ENCODE measurements at places on chromosomes 1 and 21.

DNA sequence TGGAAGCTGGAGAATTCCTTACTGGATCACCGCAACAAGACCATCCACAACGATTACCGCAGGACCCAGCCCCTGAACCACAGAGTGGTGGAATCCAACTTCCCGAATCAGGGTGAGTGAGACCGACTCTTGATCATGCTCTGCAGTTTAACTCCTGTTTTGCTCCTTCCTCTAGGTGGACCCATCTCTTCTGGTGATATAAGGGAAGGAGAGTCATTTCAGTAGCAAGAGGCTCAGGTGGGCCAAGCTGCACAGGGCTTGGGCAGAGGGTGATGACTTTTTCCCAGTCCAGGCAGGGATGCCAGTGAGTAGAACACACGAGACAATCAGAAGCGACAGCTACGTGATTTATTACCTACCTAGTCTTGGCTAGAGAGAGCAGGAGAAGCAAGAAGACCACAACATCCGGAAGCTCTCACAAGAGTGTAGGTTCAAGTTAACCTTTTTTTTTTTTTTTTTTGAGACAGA lies 25.2 kb downstream of the CA6 start:
- peak; percentile 78 for DNase-seq

GRCh38 chr1:29800120-29800519 lies 563.8 kb downstream of the PTPRU start:
- DNase-seq: peak; percentile 23

DNA sequence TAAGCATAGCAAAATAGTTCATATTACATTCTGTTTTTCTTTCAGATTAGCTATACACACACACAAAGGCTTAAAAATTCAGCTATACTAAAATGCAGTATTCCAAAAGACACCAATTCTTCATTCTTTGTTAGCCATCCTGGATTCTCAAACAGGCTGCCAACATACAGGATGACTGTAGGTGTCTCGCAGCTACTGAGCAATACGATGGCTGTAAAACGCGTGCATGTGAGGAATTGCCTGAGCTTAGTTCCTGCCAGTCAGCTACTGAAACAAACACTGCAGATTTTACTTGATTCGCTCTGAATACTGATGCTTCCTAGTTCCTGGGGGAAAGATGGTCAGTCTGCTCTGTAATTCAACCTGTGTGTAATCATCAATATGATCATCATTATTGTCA lies 24.7 kb upstream of the HMGN1 start:
- no peak for DNase-seq

GRCh38 chr1:44515416-44515815 lies 110.4 kb downstream of the RNF220 start:
- DNase-seq: no peak

DNA sequence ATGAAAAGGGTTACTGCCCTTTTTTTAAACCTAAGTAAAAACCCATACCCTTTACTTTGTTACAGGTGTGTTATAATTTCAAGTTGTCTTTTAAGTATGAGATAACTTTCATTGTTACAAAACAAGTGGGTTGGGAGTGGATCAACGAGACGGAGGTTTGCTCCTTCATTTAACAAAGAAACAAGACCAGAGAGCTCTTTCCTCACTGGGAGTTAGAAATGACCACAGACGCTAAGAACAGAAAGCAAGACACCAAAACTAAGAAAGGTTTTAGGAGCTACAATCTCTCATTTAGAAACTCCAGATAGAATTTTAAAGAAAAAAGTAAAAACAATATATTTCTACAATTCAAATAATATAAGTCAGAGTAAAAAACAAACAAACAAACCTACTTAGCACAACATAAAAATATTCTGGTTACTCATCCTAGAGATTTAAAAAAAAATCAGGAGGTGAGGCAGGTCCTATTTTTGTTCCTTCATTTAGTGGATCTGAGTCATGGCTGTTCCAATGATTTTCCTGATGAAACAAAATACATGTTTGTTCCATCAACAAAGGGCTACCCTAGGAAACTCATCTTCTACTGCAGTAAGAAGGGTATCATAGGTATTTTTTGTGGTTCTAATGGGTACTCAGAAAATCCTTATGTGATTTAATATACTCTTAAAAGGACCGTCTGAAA lies 33.0 kb downstream of the APP start:
- DNase-seq: no peak

DNA sequence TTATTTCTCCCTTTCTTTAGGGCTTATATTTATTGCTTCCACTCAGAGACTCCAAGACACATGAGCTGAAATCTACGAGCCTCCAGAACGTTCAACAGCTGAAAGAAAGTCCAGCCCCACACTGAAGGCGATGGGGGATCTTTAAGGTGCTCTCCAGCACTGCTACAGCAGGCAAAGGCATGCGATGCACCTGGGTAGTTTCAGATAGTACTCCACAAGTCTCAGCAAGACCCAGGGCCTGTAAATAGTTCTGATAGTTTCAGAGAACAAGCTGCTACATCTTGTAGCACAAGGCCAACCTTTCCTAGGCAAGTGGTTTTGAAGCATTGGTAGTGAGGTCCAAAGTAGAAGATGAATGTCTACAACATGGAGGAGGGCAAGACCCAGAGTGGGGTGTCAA lies 2.2 kb upstream of the HSD3B1 start:
- DNase-seq: no peak

GRCh38 chr21:15241997-15242736 lies 177.4 kb upstream of the NRIP1 start:
- DNase-seq: no peak

- no peak for DNase-seq
Measured at GRCh38 chr1:205925736-205926135, 17.5 kb downstream of the SLC26A9 start.

DNA sequence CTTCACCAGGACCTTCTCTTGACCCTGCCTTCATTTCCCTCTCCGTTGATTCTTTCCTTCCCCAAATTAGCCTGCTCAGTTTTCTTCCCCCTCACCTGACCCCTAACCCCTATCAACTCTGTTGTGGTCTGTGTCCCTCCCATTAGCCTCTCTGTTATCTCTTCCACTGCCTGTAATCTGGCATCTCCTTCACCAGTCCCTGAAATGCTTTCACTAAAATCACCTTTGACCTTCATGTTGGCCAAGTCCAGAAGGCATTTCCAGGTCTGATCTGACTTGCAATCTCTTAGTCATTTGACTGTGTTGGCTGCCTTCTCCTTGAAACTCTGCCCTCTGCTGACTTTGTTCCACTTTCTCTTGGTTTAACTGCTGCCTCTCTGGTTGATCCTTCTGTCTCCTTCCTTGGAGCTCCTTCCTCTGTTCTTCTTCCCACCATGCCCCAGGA lies 28.2 kb downstream of the ATP8B2 start:
- DNase-seq: no peak

DNA sequence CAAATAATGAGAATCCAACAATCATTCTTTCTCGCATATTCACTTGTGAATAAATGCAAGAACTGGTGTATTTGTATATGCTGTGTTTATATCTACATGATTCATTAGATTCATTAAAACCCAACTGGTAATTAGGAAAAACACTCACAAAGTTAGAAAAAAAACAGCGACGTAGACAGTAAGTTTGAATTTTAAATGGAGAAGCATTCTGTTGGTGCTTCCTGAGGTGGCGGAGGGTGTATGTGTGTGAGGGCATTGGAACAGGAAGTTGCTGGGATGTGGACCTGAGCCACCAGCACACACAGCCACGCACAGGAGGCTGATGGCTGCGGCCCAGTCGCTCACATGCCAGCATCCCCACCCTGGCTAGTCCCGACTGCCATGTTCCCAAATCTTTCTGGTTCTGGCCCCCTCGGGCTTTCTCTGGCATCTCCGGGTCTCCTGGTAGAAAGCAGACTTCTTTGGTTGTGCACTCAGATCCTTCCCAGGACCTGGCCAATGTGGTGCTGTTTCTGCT lies 121.6 kb upstream of the IRF2BP2 start:
- peak; percentile 57 for DNase-seq

GRCh38 chr1:43134068-43134467 lies 38.0 kb downstream of the EBNA1BP2 start:
- no peak for DNase-seq

DNA sequence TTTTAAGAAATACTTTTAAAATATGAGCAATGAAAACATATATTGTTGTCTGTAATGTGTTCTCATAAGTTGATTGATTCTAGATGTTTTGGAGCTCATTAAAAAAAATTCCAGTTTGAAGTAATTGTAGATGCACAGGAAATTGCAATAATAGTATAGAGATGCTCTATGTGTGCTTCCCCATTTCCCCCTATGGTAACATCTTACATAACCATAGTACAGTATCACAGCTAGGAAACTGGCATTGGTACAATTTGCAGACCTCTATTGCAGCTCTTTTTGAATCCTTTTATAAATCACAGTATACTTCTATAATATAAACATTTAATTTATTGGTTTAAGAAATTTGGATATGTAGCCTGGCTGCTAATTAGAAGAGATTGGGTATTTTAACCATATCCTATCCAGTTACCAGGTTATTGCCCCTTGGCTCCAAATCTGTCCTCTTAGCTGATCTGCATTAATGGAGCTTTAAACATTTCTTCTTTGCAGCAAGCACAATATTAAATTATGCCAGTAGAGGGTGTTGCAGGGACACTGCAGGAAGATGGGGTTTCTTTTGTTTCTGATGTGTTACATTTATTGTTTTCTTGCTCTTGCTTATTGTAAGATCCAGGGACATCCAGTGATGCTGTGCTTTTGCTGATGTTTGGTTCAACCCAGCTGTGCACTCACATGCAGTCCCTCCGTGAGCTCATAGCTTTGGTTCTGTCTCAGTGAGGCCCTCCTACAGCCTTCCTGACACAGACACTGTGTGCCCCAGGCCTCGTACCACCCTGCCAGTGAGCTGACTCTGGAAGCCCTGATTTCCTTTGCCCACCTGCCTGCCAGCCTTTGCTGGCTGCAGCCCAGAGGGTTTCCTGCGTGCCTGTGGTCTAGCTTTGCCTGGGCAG lies 103.3 kb downstream of the RABGAP1L start:
- no peak for DNase-seq

DNA sequence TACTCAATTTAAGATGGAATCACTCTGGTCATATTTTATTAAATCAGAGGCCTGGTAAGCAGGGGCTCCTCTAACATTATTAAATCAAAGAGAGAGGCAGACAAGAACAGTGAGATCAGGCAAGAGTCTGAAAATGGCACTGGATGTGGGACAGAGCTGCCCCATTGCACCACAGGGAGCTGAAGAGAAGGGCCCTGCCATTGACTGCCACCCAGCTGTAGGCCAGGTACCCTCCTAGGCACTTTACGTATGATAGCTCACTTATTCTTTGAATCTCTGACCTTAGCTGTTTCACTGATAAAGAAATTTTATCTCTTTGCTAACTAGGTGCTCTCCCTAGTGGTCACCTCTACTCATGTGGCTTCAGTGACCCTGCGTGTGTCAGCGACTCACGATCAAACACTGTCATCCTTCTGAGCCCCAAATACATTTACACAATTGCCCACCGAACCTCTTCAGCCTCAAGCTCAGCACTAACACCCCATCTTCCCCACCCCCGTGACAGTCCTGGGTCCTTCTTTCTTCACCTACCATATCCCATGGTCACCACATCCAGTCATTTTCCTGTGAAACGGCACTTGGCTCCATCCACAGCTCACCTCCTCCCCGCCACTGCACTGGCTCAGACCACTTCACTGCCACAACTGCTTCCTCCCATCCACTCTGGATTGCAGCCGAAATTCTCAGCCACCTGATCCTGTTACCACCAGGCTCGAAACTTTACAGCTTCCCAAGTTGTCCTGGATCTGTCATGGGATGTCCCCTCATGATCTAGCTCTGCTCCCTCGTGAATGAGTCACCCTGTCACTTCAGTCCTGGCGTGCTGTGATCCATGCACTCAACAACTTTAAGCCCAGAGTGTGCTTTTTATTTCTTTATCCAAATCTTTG lies 97.3 kb upstream of the SYT6 start:
- no peak for DNase-seq

DNA sequence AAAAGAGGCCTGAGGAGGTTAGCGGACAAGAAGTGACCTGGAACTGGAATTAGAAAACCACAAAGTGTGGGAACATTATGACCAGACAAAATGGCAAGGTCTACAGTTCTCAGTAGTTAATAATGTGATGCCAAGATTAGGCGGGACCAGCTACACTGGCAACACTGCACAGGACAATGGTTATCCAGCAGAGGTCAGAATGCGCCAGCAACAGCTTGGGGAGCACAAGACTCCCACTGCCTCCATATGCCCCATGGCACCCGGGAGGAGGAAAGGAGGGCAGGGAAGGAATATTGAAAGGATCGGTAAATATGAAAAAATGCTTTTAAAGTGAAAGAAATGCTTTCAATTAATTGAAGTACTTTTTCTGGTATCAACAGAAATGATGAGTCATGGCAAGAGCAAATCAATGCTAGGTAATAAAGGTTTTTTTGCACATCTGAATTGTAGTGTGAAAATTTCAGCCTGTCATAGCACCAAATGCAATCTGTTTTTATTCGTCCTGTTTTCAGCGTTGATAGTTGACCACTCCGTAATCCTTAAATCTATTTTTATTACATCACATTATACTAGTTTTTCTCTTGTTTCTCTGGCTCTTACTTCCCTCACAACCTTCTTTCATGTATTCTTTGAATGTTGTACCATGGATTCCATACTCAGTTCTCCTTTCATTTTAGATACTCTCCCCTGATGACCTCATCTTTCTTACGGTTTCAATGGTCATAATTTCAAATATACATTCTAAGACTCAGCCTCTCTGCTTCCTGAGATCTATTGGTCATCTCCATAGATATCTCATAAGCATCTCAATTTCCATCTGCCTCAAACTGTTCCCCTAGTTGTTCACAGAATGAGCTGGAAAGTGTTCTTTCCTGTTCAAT lies 30.7 kb downstream of the VCAM1 start:
- DNase-seq: no peak

DNA sequence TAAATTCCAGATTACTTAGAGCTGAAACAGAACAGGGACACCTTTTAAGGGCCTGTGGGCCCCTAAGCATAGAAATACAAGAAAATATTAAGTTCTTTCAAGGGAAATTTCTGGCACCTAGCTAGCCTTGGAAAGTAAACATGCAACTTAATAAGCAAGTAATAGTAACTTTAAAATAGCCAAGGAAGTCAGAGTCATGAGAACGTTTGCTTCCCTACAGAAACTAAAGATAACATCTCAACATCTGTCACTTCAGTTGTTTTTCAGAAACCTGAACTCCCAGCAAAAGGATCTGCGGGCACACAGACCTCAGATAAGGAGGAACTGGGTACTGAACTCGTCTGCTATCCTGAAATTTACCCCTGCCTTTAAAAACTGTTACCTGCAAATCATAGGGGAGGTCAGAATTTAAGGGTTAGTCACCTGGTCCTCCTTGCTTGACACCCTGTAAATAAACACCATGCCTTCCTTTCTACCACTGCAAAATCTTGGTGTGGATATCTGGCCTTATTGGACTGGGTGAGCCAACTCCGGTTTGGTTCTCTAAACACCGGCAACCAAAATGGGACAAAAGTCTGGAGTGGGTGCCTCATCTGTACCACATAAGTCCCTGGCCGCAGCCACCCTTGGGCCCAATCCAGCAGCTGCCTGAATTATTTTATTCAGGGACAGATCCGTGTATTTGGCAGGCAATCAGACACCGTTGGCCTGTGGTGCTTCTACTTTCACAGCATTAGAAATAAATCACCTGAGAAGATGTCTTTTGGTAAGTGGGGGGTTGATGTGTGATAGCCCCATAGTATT lies 27.9 kb downstream of the NRDC start:
- no peak for DNase-seq
